Myocyte (in vitro differentiated cells): ENCODE measurements at places on chromosomes 1 and 21.

DNA sequence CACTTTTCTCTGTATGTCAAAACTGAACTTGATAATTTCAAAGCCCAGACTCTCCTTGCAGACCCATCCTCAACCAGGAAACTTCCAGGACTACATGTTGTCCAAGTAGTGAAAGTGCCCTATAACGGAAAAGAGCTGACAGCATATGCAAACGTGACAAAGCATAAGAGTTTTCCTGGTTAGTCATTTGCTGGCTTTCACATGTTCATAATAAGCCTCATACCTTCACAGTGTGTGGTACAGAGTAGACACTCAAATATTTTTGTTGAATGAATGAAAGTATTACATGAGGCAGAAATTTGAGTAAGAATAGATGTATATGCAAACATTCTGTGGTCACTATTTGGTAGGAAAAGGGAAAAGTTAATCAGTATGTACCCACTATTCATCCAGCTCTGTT is 473.3 kb downstream of the MRPL39 start:
- DNase-seq = no peak

GRCh38 chr1:37471345-37472231 is 2.8 kb upstream of the ZC3H12A start:
- DNase-seq = peak; percentile 91

GRCh38 chr1:206449565-206449964 is 20.7 kb upstream of the IKBKE start:
- DNase-seq = no peak

- no peak for DNase-seq
Measured at GRCh38 chr1:213891989-213892902, 95.5 kb upstream of the PROX1 start.

GRCh38 chr1:151982300-151983005 is 11.2 kb downstream of the S100A10 start:
- no peak for DNase-seq

GRCh38 chr1:20250340-20250989 is 40.2 kb upstream of the VWA5B1 start:
- DNase-seq = peak; percentile 14
